ENCODE measurements at places on chromosomes 5 and 9. TPM values are rescaled to one million over a fixed set of nuclear protein-coding genes. Genes with fewer than 3 reads are reported as not detected.

The C6 gene
- total RNA-seq: 0.26 TPM

The NOXA1 gene
- total RNA-seq: 0.36 TPM

The ISL1 gene
- 0.20 TPM for total RNA-seq

The FREM1 gene
- 0.39 TPM for total RNA-seq

The ANKRD18A gene
- total RNA-seq: not detected

The OR1Q1 gene
- total RNA-seq: not detected

The PLPP7 gene
- total RNA-seq: 18.9 TPM

The KCNMB1 gene
- total RNA-seq: 0.07 TPM

The SLC6A19 gene
- total RNA-seq: not detected

The C1QTNF2 gene
- 0.17 TPM for total RNA-seq

The F2RL1 gene
- 121 TPM for total RNA-seq

The GALNT12 gene
- 8.7 TPM for total RNA-seq

The LCN6 gene
- not detected for total RNA-seq

The PCDHB4 gene
- 0.20 TPM for total RNA-seq

The SEMA6A gene
- 0.23 TPM for total RNA-seq

Data from smooth muscle cell of the pulmonary artery (primary cell).